ENCODE measurements at places on chromosomes 6 and 20.

DNA sequence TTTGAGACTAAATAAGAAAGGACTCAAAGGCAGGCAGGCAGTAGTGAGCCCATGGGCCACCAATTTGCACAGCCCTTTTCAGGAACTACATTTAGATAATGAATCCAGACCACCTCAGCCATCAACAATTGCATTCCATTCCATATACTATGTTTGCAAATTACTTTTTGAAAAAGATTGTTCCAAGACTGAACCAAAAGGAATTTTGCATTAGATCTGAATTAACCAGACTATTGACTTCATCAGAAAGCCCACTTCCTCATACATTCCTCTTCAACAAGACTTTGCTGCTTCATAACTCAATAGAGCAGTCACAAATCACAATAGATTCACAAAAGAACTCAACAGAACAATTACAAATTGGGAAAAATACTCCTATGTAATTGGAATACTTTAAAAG lies 229.1 kb downstream of the SIM1 start:
- DNase-seq: no peak

DNA sequence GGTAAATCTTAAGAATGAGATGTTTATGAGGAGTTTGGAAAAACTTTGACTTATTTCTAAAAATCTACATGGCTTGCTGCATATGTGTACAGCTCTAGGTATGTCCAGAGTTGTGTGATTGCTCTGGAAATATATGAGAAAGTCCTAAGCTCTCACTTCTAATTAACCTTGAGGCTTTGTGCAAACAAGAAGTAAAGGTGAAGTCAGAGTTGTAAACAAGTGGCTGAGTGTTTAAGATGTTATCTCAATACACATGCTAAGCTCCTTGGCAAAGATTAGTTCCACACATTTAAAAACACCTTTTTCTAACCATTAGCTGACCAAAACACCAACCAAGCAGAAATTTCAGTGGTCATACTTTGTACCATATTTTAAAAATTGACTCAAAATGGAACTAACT lies 684.2 kb downstream of the HTR1B start:
- no peak for DNase-seq

GRCh38 chr6:22612236-22612635 lies 42.9 kb downstream of the HDGFL1 start:
- DNase-seq: no peak

GRCh38 chr20:49450281-49450721 lies 32.2 kb downstream of the KCNB1 start:
- no peak for DNase-seq

DNA sequence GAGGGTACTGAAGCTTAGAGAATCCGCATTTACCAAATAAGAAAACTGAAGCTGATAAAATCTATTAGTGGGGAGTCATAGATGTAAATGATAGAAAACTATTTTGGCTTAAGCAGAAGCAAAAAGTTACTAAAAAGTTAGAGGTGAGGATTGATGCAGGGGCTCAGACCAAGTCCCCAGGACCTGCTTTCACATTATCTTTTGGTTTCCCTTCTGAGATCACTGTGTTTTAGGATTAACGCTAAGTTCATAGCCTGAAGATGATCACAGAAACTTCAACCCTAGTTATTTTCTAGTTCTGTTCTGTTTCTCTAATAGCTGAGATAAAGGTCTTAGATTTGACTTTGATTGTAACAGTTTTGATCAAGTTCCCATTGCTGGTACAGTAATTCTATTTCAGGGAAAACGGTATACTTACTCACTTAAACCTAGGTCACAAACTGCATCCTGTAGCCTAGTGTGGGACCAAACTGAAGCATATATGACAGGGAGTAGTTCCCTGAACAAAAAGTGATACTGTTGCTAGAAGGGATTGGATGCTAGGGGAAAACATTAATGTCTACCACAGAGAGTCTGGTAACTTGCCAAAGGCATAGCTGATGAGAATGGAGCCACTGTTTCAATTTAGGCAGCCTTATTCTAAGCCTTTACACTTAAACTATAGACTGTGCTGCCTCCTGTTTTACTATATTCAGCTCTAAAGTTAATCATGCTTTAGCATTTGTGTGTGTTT lies 13.1 kb downstream of the CYB5R4 start:
- no peak for DNase-seq

DNA sequence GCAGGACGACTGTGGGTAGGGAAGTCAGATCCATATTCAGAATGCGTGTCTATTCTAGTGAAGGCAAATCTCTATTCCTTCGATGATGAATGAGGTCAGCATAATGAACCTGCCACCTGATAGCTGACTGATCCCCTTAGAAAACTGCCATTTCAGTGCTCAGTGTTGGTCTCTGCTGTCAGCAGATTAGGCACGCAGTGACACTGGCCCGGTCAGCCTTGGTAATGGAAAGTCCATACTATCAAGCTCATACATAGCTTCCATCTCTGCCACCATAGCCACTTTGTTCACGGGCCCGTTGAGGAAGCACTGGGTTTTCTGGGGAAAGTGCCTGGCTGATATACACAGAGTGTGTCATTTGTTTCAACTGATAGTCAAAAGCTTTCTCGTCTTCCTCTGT lies 54.0 kb downstream of the C6orf52 start:
- DNase-seq: peak; percentile 76

DNA sequence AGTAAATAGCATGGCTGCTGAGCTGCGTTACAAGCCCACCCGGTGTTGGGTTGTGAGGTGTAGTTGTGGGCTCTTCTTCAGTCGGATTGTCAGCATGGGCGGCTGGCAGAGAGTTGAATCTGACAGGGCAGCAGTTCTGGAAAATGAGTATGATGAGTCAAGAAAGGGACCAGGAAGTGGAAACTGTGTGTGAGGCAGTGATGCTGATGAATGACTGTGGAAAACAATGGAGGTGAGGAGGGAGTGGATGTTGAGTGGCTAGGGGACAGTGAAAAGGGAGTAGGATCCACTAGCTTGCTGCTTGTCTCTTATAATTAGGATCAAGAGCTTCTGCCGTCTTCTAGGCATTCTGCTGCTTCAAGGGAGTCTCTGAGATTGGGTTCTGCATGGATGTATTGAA lies 154.3 kb downstream of the ESR1 start:
- no peak for DNase-seq

- no peak for DNase-seq
Observed at GRCh38 chr6:133966654-133967329, 13.8 kb downstream of the TBPL1 start.

GRCh38 chr20:7323957-7324356 lies 556.5 kb downstream of the BMP2 start:
- DNase-seq: no peak

DNA sequence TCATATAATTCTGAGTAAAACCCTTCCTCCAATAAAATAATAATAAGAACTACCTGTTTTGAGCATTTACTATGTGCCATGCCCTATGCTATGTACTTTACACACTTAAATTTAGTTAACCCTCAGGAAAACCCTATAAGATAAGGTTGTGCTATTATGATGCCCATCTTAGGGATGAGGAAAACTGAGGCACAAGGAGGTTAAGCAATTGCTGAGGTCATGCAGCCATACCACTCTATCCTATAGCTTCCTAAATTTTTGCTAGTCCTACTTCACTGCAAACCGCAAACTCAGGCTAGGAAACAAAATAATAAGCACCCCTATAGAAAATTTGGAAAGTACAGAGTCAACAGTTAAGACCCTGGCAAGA lies 38.9 kb upstream of the GFOD1 start:
- no peak for DNase-seq

DNA sequence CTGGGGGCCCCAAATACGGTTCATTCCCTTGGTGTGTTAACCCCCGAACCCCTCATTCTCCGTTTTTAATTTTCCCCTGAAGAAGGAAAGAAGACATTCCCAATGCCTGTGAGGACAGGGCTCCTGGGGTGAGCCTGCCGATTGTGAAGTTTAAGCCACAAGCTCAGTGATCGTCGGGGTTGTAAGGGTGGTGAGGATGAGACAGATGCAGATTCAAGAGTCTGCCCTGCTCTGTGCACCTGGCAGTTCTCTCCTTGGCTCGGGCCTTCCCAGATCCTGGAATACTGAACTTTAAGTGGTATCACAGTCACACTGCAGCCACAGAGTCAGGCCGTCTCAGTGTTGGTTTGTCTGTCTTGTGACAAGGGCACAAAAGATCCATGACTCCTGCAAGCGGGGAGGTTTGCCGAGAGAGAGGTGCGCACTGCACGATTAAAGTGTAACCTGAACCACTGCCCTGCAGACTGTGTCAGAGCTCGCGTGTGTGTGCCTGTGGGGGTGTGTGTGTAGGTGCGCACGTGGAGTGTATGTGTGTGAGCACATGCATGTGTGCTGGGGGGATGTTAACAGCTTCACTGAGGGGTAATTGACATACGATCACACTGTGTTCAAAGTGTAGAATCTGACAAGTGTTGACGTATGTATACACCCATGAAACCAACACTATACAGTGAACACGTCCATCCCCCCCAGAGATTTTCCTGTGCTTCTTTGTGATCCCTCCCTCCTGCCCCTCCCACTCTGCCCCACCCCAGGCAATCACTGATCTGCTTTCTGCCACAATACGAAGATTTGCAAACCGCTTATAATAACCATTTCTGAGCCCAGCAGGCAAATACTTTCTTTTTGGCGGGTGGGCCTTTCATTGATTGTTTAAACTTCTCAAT lies 38.9 kb downstream of the RPP40 start:
- no peak for DNase-seq

GRCh38 chr20:37384683-37385174 lies 38.8 kb downstream of the SRC start:
- DNase-seq: no peak

- DNase-seq: no peak
Observed at GRCh38 chr20:15561070-15561569, 1012.1 kb downstream of the KIF16B start.

GRCh38 chr20:740162-740561 lies 28.1 kb downstream of the SLC52A3 start:
- DNase-seq: no peak

- no peak for DNase-seq
Observed at GRCh38 chr20:4233520-4233919, 218.2 kb upstream of the RNF24 start.

- DNase-seq: no peak
Observed at GRCh38 chr6:163695414-163695864, 280.9 kb downstream of the QKI start.

DNA sequence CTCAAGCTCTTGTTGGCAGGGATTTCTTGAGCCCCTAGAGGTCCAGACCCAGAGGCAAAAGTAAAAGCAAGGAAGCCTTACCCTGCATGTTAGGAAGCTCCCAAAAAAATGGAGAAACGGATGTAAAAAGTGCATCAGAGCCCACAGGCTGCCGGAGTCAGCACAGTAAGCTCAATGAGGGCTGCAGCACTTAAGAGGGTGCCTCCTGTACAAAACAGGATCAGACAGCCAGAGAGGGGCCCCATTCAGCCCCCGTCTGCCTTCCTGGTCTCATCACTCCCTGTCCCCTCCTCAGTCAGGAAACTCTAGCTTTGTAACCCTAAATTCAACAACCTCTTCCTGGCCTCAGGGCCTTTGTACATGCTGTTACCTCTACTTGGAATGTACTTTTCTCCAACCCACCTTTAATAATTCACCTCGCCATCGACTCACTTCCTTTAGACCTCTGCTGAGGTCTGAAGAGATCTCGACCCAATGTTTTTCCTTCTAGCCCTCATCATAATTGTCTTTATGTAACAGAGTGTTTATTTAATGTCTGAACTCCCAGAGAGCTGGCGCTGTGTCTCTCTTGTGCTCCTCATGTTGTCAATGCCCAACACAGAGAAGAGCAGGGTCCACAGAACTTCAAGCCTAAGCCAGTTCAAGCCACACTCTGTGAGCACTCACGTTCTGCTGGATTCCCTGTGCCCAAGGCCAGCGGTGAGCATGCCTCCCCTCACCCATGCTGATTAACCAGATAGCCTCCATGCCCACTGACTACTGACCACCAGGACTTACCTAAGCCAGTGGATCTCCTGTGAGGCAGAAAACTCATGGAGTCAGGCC lies 2.8 kb upstream of the PLCG1 start:
- no peak for DNase-seq

DNA sequence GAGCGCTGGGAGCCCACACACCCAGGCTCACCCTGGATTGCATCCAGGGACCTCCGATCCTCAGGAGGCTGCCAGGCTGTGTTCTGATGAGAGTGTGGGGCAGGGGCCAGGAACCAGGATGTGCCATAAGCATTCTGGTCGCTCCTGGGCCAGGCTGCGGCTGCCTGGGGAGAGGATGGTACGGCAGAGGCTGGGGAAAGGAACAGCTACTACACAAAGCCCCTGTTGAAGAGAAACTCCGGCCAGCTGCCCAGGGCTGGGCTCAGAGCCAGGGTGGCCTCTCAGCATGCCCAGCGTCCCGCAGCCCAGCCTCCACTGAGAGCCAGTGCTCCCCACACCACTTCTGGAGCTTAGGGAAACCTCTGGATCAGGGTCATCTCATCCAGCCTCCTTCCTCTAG lies 21.7 kb upstream of the OCSTAMP start:
- no peak for DNase-seq

DNA sequence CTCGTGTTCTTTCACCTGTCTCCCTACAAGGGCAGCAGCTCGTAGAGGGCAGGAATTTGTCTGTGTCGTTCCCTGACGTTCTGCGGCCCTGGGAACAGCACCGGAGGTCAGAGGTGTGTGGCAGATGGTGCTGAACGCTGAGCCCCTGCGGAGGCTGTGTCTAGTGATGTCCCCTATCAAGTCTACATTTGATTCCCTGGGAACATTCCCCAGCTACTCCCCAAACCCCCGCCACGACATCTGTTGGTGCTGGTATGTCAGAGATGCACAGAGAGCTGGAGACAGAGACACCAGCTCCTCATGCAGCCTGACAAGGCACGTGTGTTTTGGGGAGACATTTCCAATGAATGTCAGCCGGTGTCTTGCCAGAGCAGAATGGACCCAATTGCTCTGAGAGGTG lies 7.7 kb downstream of the PMEPA1 start:
- DNase-seq: no peak

GRCh38 chr6:110882274-110882619 lies 7.7 kb downstream of the AMD1 start:
- no peak for DNase-seq

DNA sequence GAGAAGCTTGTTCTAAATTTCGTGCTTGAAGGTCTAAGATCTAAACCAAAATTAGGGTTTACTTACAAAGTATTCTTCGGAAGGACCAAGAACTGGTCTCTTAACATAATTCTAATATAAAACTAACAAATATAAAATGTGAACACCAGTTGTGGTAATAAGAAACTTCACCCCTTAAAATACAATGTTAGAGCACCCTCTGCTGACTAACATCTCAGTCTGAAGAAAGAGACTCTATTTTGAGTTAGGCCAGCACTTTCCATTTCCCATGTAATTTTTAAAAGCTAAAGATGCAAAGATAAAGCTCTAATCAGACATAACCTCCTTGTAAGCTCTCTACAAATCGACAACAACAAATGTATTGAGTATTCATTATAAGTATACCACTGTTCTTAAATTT lies 24.6 kb downstream of the ATG5 start:
- DNase-seq: no peak

- no peak for DNase-seq
Observed at GRCh38 chr6:125340991-125341390, 39.2 kb upstream of the HDDC2 start.

Data from CMK (cell line).